ENCODE measurements at places on chromosomes 12 and 14.

- DNase-seq, result no peak
Observed at GRCh38 chr12:28879379-28879778, 269.7 kb upstream of the FAR2 start.

- no peak for DNase-seq
Observed at GRCh38 chr14:91094772-91095171, 19.1 kb upstream of the DGLUCY start.

- no peak for DNase-seq
Observed at GRCh38 chr12:27555925-27556778, 32.1 kb downstream of the PPFIBP1 start.

- DNase-seq, result no peak
Observed at GRCh38 chr14:82190742-82191141, 657.1 kb upstream of the SEL1L start.

DNA sequence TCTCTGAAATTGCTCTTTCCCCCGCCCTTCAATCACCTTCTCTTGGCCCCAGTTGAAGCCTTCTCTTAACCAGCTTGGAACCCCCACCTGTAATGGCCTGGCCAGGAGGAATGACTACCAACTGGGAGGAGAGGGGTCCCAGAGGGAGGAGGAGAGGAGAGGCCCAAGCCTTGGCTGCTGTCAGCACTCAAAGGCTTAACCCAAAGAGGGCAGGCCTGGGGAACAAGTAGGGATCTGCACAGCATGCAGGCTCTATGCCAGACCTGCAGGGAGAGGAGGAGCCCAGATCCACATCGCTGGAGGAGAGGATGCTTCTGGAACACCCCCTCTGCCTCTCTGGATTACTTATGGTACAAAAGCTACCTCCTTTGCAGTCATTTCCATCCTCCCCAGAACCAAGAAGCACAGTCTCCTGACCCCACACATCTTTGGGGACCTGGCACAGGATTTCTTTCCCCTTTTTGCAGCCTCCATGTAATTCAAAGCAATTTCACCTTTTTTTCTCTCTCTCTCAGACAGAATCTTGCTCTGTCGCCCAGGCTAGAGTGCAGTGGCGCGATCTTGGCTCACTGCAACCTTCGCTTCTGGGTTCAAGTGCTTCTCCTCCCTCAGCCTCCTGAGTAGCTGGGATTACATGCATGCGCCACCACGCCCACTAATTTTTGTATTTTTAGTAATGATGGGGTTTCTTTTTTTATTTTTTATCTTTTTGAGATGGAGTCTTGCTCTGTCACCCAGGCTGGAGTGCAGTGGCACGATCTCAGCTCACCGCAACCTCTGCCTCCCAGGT lies 6.2 kb downstream of the RARG start:
- no peak for DNase-seq

GRCh38 chr12:59344224-59344623 lies 251.6 kb upstream of the SLC16A7 start:
- DNase-seq, result no peak

GRCh38 chr12:92134638-92135274 lies 10.9 kb downstream of the BTG1 start:
- DNase-seq, result no peak

DNA sequence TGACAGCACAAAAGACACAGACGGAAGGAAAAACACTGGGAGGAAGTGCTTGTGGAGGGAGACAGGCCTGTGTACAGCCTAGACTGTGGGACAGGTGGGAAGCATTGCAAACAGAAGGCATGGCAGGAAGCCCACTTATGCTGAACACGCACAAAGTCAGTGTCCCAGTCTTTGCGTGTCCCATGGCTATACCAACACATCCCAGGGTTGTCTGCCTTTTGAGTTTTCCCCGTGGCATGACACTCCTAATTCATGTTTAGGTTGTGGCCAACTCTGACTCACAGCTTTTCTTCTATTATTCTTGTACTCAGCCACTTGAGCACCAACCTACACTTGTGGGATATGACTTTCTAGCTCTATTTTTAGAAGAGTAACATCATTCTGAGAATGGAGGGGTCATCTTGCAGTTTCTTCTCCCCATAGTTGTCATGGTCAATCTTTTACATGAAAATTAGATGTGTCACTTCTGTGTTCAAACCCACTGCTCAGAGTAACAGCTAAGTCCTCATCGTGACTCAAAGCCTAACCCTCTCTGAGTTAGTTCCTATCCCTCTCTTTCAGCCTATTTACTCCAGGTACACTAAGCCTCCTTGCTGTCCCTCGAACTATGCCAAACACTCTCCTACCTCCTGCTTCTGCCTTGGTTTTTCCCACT lies 27.5 kb upstream of the JPH4 start:
- no peak for DNase-seq

GRCh38 chr14:51784466-51784865 lies 75.9 kb upstream of the GNG2 start:
- no peak for DNase-seq

- DNase-seq, result no peak
Observed at GRCh38 chr14:53567236-53567780, 389.3 kb downstream of the BMP4 start.

DNA sequence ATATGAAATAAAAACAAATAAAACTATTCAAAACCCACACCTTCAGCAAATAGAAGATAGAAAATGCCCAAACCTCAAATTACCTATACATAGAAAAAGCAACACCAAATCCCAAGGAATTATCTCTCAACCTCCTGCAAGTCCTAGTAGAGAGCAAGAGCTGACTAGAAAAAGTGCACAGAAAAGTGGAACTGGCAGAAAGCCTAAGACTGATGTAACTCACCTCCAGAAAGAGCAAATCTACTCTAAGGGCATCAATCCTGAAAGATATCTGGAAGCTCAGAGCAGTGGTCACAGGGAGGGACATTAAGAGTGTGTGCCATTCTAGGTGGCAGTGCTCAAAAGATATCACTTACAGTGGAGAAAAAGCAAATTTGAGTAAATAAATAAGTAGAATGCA lies 62.1 kb upstream of the PLEKHG7 start:
- no peak for DNase-seq

- DNase-seq, result no peak
Observed at GRCh38 chr12:11657511-11657910, 8.0 kb downstream of the ETV6 start.

DNA sequence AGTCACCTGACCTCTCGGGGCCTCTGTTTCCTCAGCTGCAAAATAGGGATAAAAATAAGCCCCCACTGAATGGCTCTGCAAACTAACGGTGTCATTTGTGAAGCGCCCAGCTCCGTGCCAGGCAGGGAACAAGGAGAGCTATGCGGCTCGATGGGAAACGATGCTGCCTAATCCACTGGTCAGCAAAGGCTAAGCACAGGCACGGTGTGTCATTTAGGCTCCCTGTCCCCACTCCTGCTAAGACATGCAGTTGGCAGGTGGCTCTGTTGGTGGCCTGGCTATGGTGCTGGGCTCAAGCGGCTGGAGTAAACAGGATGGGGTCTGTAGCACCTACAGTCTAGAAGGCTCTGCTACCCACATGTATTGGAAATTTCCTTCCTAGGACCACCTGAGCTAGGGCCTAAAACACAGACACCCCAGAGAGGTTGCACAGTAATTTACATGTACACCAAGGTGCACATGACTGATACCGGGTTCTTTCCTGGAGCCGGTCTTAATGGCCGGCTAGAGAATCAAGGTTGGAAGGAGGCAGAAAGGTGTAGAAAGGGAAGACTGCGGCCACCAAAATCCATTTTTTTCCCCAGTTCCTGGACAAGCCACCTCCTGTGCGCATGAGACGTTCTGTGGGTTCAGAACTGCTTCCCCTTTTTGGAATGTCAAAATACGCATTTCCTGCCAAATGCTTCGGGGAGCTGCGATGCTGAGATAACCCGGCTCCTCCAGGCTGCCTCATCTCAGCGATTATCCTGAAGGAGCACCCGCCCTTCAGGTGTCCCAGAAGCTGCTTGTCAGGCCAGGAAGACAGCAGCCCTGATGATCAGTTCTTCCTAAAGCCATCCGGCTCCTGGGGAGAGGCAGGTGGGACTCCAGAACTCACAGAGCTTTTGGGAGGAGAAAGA lies 1.0 kb downstream of the CACNA2D4 start:
- DNase-seq, result no peak

GRCh38 chr12:62588916-62589315 lies 122.3 kb downstream of the MON2 start:
- no peak for DNase-seq

GRCh38 chr12:89051065-89051677 lies 301.1 kb downstream of the DUSP6 start:
- no peak for DNase-seq

DNA sequence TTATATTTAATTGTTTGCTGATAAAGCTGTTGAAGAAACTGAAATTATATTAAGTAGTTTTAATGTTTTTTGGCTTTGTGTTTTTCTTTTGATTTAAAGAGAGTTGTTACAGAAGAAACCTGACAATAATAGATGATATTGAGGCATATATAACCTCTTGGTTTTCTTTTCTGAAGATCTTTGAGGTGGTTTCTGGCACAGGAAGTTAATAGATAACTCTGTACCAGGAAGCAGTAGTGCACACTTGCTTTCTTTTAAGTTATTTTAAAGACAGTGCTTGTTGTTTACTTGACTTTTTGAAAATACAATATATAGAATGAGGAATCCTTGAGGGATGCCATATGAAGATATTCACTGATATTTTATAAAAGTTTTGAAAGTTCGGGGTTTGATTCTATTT lies 209.0 kb upstream of the FBXO33 start:
- no peak for DNase-seq

- no peak for DNase-seq
Observed at GRCh38 chr12:54352022-54352531, 12.2 kb downstream of the GPR84 start.

DNA sequence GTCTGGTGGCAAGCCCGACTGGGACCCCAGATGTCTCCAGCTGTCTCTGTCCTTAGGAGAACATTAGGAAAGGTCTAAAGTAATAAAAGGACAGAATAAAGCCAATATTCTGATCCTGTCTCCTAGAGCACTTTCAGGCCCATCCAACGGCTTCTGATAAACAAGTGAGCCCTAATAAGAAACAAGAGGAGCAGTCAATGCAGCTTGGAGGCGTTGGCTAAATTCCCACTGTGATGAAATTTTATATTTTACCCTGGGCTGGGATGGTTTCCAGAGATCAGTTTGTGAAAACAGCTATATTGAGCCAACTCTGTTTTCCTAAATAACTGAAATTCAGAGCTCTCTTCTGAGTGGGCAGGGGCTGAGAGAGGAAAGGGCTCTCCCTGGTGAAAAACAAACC lies 55.5 kb upstream of the SRRM4 start:
- DNase-seq, result no peak
